ENCODE measurements at places on chromosomes 5 and 9. TPM values are rescaled to one million over a fixed set of nuclear protein-coding genes. Genes with fewer than 3 reads are reported as not detected.

Gene CDH9
- total RNA-seq, result not detected

Gene MRPS2
- total RNA-seq, result 135 TPM

Gene IFNB1
- total RNA-seq, result not detected

Gene BRINP1
- 0.14 TPM for total RNA-seq

Gene PCDHB14
- total RNA-seq, result 0.06 TPM

Gene CDH6
- 0.12 TPM for total RNA-seq

Gene RGS3
- total RNA-seq, result 16.8 TPM

Gene ANKRD34B
- total RNA-seq, result 0.05 TPM
